T-helper 22 cell (primary cell): ENCODE measurements at places on chromosomes 11 and 22.

- DNase-seq = no peak
Observed at GRCh38 chr22:25148149-25148691, 51.4 kb upstream of the CRYBB3 start.

DNA sequence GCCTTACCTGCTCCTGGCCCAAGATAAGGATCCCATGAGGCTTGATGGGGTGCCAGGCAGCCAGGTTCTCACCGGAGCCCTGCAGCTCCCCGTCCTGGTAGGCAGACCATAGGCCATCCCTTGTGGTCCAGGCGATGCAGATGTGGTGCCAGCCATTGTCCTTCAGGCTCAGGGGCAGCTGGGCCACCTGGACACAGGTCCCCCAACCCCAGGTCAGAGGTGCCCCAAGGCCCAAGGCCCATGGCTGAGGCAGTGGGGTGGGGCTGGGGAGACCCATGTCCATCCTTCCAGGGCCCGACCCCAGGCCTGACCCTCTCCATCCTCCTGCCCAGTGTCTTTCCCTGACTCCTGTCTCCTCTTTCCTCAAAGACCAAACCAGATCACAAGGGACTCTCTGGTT lies 20.8 kb downstream of the NPTXR start:
- no peak for DNase-seq

DNA sequence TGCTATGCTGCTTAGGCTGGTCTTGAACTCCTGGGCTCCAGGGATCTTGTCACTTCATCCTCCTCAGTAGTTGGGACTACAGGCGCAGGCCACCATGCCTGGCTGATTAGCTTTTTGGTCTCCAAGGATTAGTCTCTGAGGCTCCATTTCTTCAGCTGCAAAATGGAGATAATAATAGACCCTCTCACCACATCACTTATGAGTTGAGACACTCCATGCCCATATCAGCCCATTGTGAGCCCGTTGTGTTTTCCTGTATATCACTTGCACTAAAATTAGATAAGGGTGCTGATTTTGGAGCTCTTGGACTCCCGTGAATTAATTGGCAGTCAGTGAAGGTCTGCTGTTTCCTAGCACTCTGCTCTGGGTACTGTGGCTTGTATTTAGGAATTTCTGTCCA lies 36.0 kb downstream of the DEPDC5 start:
- no peak for DNase-seq

DNA sequence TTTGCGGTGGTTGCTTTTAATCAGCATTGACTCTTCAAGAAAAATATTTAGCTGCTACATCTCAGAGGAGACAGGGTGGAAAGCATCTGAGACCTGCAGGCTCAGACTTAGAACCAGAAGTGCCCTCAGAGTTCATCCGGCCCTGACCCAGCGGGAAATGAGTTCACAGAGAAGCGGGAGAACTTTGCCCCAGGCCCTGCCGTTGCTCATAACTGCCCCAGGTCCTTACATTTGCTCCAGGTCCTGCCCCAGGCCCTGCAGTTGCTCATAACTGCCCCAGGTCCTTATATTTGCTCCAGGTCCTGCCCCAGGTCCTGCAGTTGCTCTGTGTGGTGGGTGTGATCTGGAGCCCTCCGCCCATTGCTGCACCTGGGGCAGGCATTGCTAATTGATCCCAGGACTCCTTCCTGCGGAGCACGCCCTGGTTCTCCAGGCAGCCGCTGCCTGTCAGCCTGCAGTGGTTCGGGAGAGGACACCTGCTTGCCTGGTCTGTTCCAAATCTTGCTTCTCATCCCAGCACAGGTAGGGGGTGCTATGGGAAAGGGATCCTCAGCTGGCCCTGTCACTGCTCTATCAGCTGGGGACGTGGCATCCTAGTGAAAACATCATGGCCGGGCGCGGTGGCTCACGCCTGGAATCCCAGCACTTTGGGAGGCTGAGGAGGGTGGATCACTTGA lies 58.1 kb upstream of the PPP6R3 start:
- no peak for DNase-seq

- no peak for DNase-seq
Observed at GRCh38 chr22:38872831-38873248, 824 bp upstream of the CBX6 start.

- DNase-seq = no peak
Observed at GRCh38 chr11:14132312-14132711, 169.8 kb downstream of the SPON1 start.

DNA sequence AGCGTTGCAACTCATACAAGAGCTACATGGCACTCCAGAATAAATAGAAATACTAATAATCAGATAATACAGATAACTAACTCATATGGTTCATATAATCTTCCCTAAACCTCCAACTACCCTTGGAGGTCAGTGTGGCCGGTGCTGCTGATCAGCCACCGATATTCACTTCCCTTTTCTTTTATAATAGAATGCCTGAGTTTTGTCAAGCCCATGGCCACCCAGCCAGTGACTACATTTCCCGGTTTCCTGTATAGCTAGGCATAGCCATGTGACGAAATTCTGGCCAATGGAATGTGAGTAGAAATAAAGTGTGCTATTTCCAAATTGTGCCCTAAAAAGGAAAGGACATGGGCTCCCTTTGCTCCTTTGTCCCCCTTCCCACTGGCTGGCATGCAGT lies 5.9 kb upstream of the CAT start:
- no peak for DNase-seq

GRCh38 chr11:124759266-124760204 lies 2.6 kb downstream of the ESAM start:
- DNase-seq = no peak

GRCh38 chr11:94602430-94603372 lies 35.5 kb downstream of the PIWIL4 start:
- no peak for DNase-seq

- no peak for DNase-seq
Observed at GRCh38 chr11:78210000-78210608, 21.4 kb downstream of the USP35 start.

GRCh38 chr11:111097191-111097590 lies 148.3 kb upstream of the POU2AF2 start:
- DNase-seq = no peak

DNA sequence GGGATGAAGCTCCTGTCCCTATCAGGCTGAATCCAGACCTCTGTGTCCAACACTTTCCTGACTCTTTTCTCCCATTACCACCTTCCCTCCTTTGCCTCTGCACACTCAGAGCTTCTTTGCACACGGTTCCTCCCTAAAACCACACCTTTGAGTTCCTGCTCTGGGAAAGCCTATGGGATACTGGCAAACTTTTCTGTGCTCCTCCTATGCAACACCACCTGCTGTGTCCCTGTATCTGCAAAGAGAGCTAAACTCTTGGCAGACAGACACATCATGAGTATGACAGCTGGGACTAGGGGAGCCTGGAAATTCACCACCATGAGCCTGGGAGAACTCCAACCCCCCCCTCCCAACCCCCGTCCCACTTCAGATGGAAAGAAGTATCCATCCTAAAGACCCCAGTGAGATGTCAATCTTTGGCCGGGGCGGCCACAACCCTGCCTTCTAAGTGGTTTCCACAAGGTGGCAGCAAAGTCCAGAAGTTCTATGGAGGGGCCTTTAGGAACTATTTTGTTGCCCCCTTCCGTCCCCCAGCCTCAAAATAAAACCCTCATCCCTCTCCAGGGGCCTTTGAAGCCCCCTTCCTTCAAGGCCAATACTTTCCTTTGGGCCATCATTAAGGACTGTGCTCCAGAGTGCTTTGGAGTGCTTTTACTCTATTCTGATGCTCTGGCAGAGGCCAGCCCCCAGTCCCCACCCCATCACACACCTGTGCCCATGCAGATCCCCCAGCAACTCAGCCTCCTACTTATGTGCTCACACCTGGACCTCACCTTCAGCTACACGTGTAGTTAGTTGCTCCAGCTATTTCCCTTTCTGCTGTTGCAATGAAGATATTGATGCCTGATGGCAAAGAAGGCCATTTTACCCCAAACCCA lies 19.4 kb downstream of the HTR3A start:
- no peak for DNase-seq

DNA sequence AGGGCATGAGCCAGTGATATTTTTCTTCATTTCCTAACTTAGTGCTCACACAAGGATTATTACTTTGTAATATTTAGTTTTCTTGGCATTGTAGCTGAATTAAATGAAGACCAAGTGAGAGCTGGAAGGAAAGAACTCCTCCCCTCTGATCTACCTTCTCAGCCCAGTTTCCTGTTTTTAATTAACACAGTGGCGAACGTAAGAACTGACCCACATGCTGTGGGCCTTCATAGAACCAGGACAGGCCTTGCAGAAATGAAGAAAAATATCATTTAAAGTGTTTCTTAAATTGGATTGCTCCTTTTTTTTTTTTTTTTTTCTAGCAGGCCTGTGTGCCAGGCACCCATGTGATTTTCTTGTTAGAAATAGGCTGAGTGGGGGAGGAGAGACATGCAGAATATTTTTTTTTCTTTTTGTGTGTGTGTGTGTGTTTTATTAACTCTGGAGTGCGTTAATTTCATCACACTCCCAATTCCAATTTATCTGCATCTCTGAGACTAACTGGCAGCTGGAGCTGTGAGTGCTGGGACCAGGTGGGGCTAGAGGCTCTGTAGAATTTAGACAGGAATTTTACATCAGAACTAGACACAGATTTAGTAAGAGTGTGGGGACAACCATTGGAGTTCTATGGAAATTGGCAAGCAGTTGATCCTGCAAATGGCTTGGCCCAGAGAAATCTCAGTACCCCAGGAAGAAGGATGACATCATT lies 320.5 kb downstream of the DDX10 start:
- DNase-seq = no peak

GRCh38 chr11:61698173-61698948 lies 18.2 kb downstream of the DAGLA start:
- no peak for DNase-seq

DNA sequence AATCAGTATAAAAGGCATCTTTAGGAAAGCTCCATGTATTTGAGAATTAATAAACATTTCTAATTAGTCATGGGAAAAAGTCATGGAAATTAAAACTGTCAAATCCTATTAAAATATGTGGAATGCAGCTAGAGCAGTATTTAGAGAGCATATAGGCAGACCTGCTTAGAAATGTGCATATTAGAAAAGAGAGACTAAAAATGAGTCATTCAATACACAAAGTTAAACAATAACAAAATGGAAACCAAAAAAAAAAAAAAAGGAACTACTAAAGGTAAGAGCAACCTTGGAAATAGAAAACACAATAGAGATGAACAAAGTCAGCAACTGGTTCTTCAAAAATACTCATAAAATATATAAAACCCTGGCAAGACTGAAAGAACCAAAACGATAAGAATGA lies 59.7 kb upstream of the RASSF10 start:
- DNase-seq = no peak

DNA sequence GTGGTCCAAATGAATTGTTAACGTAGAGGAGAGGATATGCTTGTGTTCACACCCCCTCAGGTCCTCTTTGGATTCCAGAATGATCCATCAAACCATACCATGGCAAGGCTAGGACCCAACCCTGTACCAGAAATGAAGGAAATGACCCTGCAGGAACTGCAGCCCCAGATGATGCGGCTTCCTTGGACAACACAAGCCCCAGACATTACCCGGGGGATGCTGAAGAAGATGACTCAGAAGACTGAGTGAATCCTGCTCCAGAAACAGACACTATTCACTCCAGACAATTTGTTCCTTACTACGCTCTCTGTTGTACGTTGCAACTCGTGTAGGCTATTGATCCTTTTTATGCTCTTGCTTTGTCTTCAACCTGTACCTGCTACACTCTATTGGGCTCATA lies 15.2 kb upstream of the MTMR2 start:
- DNase-seq = no peak

- no peak for DNase-seq
Observed at GRCh38 chr22:41231369-41231768, 9.4 kb downstream of the CHADL start.
